Activated CD4-positive, alpha-beta T cell treated with anti-CD3 and anti-CD28 coated beads, Interleukin-2, amount 10 ng/mL, durations not matched to agents 7 days and 5 days (primary cell): ENCODE measurements at places on chromosomes 3 and 15. TPM values are rescaled to one million over a fixed set of nuclear protein-coding genes. Genes with fewer than 3 reads are reported as not detected.

DNA sequence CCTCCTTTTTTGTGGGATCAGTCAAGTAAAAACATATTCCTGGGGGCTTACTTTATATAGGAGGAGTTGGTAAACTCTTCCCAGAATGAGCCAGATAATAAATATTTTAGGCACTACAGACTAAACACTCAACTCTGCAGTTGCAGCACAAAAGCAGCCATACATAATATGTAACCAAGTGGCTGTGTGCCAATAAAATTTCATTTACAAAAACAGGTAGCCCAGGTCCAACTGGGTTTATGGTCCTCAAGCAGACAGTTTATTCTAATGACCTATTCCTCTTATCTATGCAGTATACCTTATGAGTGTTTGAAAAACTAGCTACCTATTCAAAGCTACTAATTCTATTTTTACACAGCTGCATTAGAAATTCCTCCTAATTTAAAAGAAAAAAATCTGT is 61.8 kb downstream of the FAIM start:
- DNase-seq, result no peak
- H3K36me3 ChIP-seq, result peaks cover 30% of the 10 kb centered on the region
- H3K27me3 ChIP-seq, result no peaks in the 10 kb centered on the region
- H3K4me1 ChIP-seq, result no peaks in the 10 kb centered on the region
- no peak overlapping the region for H3K4me3 ChIP-seq

GRCh38 chr15:80834906-80835305 is 55.7 kb downstream of the CEMIP start:
- DNase-seq, result no peak
- H3K36me3 ChIP-seq, result no peaks in the 10 kb centered on the region
- no peak overlapping the region for H3K27ac ChIP-seq
- no peaks in the 10 kb centered on the region for H3K4me1 ChIP-seq
- H3K4me3 ChIP-seq, result no peak overlapping the region

- H3K4me1 ChIP-seq, result peaks cover 62% of the 10 kb centered on the region
- H3K27ac ChIP-seq, result peak overlapping the region; percentile 99
- H3K36me3 ChIP-seq, result peaks cover 24% of the 10 kb centered on the region
- peak overlapping the region; percentile 95 for H3K4me3 ChIP-seq
- no peak for DNase-seq
- H3K27me3 ChIP-seq, result no peaks in the 10 kb centered on the region
Observed at GRCh38 chr15:34335176-34336032, 2.2 kb downstream of the SLC12A6 start.

DNA sequence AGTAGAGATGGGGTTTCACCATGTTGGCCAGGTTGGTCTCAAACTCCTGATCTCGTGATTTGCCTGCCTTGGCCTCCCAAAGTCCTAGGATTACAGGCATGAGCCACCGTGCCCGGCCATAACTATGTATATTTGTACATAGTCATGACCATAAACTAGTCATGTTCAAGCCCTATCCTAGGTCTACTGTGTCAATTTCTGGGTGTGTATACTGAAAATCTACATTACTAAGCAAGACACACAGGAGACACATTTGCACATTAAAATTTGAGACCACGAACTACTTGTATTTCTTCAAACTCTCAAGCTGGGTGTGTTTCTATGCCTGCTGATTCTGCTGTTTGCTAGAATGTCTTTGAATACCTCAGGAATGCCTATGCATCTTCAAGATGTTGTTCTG is 451.3 kb upstream of the MCTP2 start:
- no peak for DNase-seq
- H3K36me3 ChIP-seq, result no peaks in the 10 kb centered on the region
- H3K27ac ChIP-seq, result no peak overlapping the region

The ALS2CL gene
- 16.6 TPM for total RNA-seq
